ENCODE measurements at places on chromosomes 13 and 19.
A peak's percentile ranks its signal among the peaks of the same experiment; 100 is the strongest.

DNA sequence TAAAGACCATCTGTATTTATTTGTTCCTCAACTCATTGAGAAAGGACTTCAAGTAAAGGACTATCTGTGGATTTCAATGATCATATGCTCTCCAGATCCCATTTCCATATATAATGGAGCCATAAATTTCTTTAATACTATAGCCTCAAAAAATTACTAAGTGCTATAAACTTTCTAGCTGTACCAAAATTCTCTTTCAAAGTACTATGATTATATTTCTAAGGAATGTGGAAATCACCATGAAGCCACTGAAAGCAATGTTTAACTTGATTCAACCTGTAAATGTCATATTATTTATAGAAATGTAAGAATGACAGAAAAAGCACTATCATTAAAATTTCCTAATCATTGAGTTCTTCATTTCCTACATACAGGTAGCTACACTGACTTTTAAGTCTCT is 20.7 kb downstream of the TBC1D4 start:
- no peak for DNase-seq

DNA sequence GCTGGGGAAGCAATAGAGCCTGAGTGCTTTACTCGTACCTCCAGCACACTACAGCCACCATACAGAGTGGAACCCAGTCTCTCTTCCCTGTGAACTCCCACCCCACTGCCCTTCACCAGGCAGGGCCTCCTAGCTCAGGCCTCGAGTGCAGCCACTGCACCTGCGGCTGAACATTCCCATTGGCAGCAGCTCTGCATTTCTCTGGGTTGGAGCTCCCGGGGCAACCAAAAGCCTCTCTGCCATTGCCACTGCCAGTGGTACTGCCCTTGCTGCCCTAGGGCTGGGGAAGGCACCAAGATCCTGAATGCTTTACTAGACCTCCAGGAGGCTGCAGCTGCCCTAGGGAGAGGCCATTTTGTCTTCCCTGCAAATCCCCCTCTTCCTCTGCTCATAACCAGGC is 266.8 kb downstream of the TDRD3 start:
- DNase-seq = no peak

GRCh38 chr13:31322702-31323405 is 123.1 kb downstream of the B3GLCT start:
- DNase-seq = no peak

GRCh38 chr13:98970330-98970729 is 7.5 kb downstream of the DOCK9 start:
- no peak for DNase-seq

DNA sequence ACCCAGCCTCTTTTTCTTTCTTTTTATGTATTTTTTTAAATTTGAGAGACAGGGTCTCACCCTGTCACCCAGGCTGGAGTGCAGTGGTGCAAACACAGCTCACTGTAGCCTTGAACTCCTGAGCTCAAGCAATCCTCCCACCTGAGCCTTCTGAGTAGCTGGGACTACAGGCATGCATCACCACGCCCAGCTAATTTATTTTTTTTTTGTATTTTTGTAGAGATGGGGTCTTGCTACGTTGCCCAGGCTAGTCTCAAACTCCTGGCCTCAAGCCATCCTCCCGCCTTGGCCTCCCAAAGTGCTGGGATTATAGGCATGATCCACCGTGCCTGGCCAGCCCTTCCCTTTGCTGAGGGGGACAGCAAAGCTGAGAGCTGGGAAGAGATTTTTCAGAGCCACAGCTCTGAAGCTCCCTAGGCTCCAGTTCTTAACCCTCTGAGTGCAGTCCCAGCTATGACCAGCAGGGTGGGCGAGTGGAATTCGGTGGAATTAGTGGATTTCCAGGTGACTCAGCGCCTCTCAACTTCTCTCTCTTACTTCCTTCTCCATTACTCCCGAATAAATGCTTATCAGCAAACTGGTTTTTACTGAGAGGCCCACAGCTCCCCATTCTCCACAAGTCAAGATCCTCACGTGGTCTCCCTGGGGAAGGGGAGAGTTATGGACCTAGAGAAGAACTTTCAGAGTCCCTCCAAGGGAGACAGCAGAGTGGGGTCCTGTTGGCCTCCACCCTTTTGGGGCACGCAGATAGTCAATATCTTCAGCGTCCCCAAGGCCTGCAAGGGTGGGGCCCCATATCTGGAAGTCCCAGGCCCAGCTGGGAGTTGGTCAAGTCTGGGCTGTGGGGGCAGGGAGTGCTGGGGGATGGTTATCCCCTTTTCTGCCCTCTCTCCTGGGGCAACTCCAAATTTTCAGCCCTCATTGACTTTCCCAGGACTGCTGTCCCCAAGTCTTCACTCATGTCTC is 1.2 kb downstream of the BLVRB start:
- DNase-seq = peak; percentile 92

GRCh38 chr13:105118426-105118985 is 1417.0 kb downstream of the EFNB2 start:
- no peak for DNase-seq

DNA sequence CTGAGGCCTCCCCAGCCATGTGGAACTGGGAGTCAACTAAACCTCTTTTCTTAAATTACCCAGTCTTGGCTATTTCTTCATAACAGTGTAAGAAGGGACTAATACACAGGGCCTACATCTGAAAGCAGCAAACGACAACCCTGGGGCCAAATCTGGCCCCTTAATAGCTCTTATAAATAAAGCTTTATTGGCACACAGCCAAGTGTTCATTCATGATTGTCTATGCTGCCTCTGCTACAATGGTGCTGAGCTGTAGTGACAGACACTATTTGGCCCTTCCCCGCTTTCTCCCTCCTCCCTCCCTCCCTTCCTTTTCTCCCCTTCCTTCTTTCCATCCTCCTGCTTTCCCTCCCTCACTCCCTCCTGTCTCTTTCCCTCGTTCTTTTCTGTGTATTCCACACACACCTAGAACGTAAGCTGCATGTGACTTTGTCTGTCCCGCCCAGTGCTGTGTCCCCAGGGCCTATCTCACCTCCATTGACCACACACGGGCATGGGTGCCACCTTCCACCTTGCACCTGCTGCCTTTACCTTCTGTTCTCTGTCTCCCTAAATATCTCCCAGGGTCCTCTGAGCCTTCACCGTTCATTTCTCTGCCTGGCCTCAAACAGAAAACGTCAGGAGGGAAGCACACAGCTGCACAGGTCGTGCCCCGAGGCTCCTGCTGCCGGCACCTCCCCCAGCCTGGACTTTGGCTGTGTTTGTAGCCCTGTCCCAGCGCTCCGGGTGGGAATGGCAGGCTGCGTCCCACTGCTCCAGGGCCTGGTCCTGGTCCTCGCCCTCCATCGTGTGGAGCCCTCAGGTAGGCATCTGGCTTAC is at the start of gene PROZ:
Gene PROZ, plus strand, starts transcription at position 720 of the 819 bp plus-strand sequence. Its CDS starts 13 bp downstream, at position 733.
- peak; percentile 59 for DNase-seq

- DNase-seq = no peak
These were observed 165.4 kb downstream of the GPC5 start for GRCh38 chr13:91563799-91564198.

DNA sequence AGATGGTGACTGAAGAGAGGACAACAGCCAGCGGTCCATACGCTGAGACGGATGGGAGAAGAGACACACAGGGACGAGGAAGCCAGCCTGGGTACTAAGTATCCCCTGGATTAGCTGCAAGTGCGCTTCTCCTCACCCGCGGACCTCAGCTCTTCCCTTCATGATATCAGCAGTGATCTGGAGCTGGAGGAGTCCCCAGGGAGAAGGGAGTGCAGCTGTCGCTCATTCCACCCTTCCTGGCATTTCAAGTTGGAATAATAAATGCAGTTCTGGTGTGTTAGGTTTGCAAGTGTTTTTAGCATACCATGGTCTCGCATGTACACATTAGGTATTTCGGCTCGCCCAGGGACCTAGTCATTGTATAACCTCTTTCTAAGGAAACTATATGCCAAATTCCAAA is 88.5 kb upstream of the C1QTNF9B start:
- DNase-seq = peak; percentile 49

GRCh38 chr19:30780032-30780431 is 407.8 kb downstream of the ZNF536 start:
- no peak for DNase-seq

- no peak for DNase-seq
These were observed at the start of gene HSPB6 for GRCh38 chr19:35756377-35757230. Gene HSPB6 (minus strand): TSS chr19:35757029. CDS start chr19:35757008, 21 bp downstream.

- DNase-seq = no peak
These were observed 40.5 kb upstream of the POMP start for GRCh38 chr13:28618230-28618994.

- DNase-seq = no peak
These were observed 1.7 kb downstream of the YJEFN3 start for GRCh38 chr19:19530423-19530804.

DNA sequence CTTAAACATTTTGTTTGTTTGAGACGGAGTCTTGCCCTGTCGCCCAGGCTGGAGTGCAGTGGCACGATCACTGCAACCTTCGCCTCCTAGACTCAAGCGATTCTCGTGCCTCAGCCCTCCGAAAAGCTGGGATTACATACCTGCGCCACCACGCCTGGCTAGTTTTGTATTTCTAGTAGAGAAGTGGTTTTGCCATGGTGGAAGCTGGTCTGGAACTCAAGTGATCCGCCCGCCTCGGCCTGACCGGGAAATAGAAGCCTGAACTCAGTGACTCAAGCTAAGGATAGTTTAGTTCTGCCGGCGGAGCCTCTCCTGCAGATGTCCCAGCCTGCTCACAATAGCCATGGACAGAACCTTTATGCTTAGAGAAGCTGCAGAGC is 53.0 kb upstream of the ZNF254 start:
- peak; percentile 36 for DNase-seq

GRCh38 chr19:13952931-13953531 is 722 bp downstream of the DCAF15 start:
- DNase-seq = no peak

DNA sequence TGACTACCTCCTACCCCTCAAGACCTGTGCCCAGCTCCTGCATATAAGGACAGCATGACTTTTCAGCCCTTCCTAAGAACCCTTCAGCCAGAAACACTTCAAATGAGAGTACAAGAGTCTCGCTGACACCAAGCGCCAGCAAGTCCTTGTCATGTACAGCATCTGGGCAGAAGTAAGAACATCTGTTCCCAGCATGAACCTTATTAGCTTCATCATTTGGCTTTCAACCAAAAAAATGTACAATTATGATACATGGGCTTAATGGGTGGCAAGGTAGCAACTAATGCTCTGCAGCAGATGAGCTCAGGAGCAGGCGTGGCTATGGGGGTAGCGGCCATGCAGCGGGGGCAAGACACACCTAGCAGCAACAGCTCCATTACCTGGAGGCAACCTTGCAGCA is 487.6 kb downstream of the COG6 start:
- no peak for DNase-seq

DNA sequence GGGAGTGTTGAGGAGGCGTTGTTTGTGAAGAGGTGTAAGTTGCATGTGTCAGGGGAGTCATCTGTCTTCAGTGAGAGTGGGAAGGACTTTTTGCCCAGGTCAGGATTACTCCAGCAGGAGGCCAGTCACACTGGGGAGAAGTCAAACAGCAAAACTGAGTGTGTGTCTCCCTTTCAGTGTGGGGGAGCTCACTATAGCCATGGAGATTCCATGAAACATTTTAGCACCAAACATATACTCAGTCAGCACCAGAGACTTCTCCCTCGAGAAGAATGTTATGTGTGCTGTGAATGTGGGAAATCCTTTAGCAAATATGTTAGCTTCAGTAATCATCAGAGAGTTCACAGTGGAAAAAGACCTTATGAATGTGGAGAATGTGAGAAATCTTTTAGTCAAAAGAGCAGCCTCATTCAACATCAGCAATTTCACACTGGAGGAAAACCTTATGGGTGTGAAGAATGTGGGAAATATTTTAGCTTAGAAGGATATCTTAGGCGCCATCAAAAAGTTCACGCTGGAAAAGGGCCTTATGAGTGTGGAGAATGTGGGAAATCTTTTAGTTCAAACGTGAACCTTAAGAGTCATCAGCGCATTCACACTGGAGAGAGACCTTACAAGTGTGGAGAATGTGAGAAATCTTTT is 8.4 kb upstream of the ZNF587 start:
- DNase-seq = no peak

GRCh38 chr19:31304831-31305312 is 44.4 kb downstream of the TSHZ3 start:
- DNase-seq = no peak

- DNase-seq = no peak
These were observed 3.0 kb downstream of the ATP1A3 start for GRCh38 chr19:41991025-41991424.

- DNase-seq = no peak
These were observed 61.6 kb downstream of the ANKRD10 start for GRCh38 chr13:110853235-110853721.

- no peak for DNase-seq
These were observed 202.1 kb downstream of the KLF12 start for GRCh38 chr13:73932091-73932490.

GRCh38 chr13:50449465-50449864 is 394.0 kb downstream of the DLEU7 start:
- DNase-seq = no peak

DNA sequence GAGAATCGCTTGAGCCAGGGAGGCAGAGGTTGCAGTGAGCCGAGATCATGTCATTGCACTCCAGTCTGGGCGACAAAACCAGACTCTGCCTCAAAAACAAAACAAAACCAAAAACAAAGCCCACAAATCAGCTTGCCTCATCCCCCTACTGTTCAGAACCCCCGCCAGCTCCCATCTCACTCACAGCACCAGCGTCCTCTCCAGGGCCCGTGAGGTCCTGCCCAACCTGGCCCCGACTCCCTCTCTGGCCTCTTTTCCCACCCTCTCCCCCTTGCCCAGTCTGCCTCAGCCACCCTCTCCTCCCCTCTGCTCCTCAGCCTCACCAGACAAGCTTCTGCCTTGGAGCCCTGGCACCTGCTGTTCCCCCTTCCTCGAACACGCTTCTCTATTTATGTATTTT is 3.8 kb downstream of the SLC8A2 start:
- DNase-seq = no peak

GRCh38 chr13:35157143-35157755 is 215.2 kb downstream of the NBEA start:
- DNase-seq = peak; percentile 57

DNA sequence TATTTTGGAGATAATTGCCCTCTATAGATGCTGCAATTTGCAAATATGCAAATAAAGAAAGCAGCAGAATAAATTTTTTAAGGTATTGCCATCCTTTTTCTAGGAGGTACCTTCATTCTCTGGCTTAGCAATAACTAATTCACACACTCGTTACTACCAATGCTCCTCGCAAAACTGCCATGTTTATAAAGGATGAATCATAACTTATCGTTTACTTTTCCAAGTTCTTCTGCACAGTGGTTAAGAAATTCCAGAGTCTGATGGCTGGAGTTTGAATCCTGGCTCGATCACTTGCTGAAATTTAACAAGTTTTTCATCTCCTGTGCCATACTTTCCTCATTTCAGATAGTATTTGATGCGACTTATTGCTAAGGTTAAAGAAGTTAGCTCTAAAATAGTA is 708.6 kb upstream of the KLHL1 start:
- DNase-seq = no peak

GRCh38 chr19:812049-812746 is 9.6 kb downstream of the PLPPR3 start:
- no peak for DNase-seq

- DNase-seq = no peak
These were observed 19.1 kb upstream of the FAM216B start for GRCh38 chr13:42762251-42762650.

DNA sequence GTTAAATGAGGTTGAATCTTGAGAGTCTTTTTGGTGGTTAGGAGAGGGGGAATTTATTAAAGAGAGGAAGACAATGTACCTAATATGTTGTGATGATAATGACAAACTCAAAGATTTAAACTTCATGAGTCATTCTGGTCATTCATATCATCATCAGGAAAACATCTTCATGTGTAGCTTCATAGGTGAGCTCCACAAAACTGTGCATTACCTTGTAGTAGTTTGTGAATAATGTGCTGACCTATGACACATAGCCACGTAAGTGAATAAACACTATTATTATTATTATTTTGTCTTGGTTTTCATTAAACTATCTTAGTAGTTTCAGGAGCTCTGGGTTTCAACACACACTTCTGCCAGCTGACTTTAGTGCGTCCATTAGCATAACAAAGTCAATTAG is 997 bp upstream of the GPC6 start:
- no peak for DNase-seq

All from NCI-H345 (cell line).